DND-41 (cell line): ENCODE measurements at places on chromosomes 16 and 17.

- DNase-seq, result no peak
Measured at GRCh38 chr17:13785981-13786598, 184.4 kb upstream of the HS3ST3A1 start.

DNA sequence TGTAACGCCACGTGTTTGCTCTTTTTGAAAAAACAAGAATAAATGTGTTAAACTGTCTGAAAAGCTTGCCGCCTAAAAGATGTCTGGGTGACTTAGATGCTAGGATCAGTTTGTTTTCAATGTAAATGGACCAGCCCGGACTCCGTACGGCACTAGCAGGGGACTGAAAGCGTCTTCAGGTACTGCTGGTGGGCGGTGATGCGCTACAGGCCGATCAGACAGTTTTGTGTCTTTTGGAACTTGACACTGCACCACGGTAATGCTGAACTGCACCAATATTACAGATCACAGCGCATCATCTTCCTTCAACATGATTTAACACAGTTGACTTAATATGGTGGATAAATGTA, 727 bp upstream of the MBTPS1 start:
- peak; percentile 52 for DNase-seq

GRCh38 chr16:27033281-27033979, 33.3 kb upstream of the C16orf82 start:
- DNase-seq, result no peak

DNA sequence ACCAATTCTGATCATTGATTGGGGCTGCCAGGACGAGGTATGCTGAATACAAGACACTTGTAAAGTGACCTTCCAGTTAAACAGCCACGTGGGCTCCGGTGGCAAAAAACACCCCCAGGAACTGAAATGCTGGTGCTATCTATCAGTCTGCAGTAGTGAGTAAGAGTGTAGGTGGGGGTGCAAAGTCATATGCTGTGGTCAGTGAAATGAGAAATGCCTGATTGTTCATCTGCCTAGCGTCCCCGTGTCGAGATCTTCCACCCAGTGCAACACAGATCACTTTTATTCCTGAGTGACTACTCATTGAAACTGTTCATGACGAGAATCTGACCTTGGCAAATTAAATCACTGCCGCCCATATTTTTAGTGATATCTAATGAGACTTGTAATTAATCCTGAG, 806.5 kb upstream of the GOT2 start:
- DNase-seq, result no peak

DNA sequence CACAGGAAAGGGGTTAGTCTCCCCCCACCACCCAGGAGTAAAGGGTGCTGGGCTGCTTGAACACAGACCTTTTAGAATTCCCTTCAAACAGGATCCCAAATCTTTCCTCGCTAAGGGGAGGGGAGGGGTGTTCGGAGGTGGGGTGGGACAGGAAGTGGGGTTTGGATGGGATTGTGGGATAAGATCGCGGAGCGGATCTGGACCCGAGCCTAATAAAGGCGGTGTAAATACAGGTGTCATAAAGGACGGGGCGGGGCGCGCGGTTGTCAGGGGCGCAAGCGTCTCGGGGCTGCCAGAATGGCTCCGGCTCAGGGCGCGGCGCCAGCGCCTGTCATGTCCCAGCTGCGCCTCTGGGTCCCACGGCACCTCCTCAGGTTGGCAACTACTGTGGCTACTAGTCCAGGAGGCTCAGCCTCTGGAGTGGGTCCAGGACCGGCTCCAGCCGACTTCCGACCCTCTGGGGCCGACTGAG, 59.8 kb upstream of the FBXO47 start:
- DNase-seq, result peak; percentile 18
